ENCODE measurements at places on chromosomes 5 and 9. TPM values are rescaled to one million over a fixed set of nuclear protein-coding genes. Genes with fewer than 3 reads are reported as not detected.

The PCDHB5 gene
- total RNA-seq: not detected

The TGFBI gene
- total RNA-seq: 9.3 TPM

The NUP155 gene
- total RNA-seq: 43.4 TPM

The FBXW11 gene
- total RNA-seq: 37.7 TPM

The SMU1 gene
- 22.9 TPM for total RNA-seq

The CDH9 gene
- not detected for total RNA-seq

DNA sequence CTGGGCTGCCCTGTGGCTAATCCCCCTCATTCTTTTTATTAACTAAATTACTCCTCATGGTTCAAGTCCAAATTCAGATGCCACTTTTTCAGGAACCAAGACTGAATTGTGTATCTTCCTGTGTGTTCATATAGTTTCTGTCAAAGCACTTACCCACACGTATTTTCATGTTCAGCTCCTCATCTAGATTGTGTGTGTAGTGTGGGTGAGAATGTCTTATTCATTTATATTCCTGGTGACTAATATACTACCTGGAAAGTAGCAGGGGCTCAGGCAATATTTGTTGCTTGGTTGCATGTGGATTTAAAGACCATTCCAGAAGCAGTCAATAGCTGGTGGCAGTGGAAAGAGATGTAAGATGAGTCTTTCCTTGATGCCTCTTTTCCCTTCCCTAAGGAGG lies 48.5 kb upstream of the SRP19 start:
- no peak overlapping the region for H3K4me3 ChIP-seq
- no peaks in the 10 kb centered on the region for H3K27me3 ChIP-seq
- no peak overlapping the region for H3K27ac ChIP-seq
- H3K36me3 ChIP-seq: peaks cover 22% of the 10 kb centered on the region
- DNase-seq: no peak
- H3K4me1 ChIP-seq: no peaks in the 10 kb centered on the region

The NRG2 gene
- not detected for total RNA-seq

The ZDHHC21 gene
- 7.3 TPM for total RNA-seq

DNA sequence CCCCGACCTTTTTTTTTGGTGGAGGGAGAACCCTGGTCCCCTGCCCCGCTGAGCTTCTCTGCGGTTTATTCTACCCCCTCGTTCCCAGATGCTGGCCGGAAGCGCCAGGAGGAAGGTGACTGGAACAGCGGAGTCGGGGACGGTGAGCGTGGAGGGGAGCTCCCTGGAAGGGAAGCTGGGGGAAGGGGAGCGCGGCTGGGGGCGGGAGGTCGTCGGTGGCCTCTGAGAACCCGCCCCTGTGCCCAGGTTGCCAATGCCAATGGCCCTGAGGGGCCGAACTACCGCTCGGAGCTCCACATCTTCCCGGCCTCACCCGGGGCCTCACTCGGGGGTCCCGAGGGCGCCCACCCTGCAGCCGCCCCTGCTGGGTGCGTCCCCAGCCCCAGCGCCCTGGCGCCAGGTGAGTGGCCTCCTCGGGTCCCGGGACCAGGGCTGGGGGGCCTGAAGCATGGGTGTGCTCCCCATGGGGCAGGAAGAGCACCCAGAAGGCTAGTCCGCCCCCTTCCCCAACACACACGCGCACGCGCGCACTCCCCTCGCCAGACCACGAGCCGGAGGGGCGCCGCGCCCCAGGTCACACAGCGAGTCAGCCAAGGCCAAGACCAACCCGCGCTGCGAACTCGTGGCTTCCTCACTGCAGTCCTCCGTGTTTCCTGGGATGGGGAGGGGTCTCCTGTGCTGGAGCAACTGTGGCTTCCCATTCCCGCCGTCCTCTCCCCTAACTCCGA lies 10.6 kb downstream of the MYOZ3 start:
- H3K27me3 ChIP-seq: peaks cover 18% of the 10 kb centered on the region
- no peaks in the 10 kb centered on the region for H3K4me1 ChIP-seq
- no peak overlapping the region for H3K27ac ChIP-seq

GRCh38 chr9:82903503-82903902 lies 159.4 kb downstream of the RASEF start:
- no peaks in the 10 kb centered on the region for H3K36me3 ChIP-seq
- H3K4me1 ChIP-seq: no peaks in the 10 kb centered on the region
- no peaks in the 10 kb centered on the region for H3K27me3 ChIP-seq
- no peak overlapping the region for H3K4me3 ChIP-seq
- no peak for DNase-seq
- H3K27ac ChIP-seq: no peak overlapping the region

The TRPM3 gene
- not detected for total RNA-seq

DNA sequence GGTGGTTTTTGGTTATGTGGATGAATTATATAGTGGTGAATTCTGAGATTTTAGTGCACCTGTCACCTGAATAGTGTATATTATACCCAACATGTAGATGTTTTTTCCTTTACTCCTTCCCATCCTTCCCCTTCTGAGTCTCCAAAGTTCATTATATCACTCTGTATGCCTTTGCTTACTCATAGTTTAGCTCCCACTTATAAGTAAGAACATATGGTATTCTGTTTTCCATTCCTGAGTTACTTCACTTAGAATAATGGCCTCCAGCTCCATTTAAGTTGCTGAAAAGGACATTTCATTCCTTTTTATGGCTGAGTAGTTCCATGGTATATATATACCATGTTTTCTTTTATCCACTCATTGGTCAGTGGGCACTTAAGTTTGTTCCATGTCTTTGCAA lies 161.6 kb upstream of the CD180 start:
- peaks cover under 1% of the 10 kb centered on the region for H3K36me3 ChIP-seq
- no peak overlapping the region for H3K27ac ChIP-seq
- no peak overlapping the region for H3K4me3 ChIP-seq
- DNase-seq: no peak
- peaks cover 8% of the 10 kb centered on the region for H3K4me1 ChIP-seq

The KLHL3 gene
- 21.2 TPM for total RNA-seq

The HNRNPH1 gene
- total RNA-seq: 1,162 TPM

The STC2 gene
- total RNA-seq: 14.7 TPM

GRCh38 chr5:39191216-39191615 lies 28.1 kb downstream of the FYB1 start:
- H3K36me3 ChIP-seq: peaks cover 28% of the 10 kb centered on the region
- H3K27me3 ChIP-seq: no peaks in the 10 kb centered on the region
- peak overlapping the region; percentile 90 for H3K27ac ChIP-seq
- DNase-seq: no peak

GRCh38 chr5:144484124-144484897 lies 313.6 kb downstream of the KCTD16 start:
- no peaks in the 10 kb centered on the region for H3K4me1 ChIP-seq
- DNase-seq: no peak
- H3K36me3 ChIP-seq: no peaks in the 10 kb centered on the region
- no peaks in the 10 kb centered on the region for H3K27me3 ChIP-seq

The HAND1 gene
- not detected for total RNA-seq

- H3K36me3 ChIP-seq: no peaks in the 10 kb centered on the region
- no peak for DNase-seq
- no peaks in the 10 kb centered on the region for H3K27me3 ChIP-seq
- no peaks in the 10 kb centered on the region for H3K4me1 ChIP-seq
- no peak overlapping the region for H3K27ac ChIP-seq
These were observed 42.5 kb upstream of the BASP1 start for GRCh38 chr5:17174965-17175364.

DNA sequence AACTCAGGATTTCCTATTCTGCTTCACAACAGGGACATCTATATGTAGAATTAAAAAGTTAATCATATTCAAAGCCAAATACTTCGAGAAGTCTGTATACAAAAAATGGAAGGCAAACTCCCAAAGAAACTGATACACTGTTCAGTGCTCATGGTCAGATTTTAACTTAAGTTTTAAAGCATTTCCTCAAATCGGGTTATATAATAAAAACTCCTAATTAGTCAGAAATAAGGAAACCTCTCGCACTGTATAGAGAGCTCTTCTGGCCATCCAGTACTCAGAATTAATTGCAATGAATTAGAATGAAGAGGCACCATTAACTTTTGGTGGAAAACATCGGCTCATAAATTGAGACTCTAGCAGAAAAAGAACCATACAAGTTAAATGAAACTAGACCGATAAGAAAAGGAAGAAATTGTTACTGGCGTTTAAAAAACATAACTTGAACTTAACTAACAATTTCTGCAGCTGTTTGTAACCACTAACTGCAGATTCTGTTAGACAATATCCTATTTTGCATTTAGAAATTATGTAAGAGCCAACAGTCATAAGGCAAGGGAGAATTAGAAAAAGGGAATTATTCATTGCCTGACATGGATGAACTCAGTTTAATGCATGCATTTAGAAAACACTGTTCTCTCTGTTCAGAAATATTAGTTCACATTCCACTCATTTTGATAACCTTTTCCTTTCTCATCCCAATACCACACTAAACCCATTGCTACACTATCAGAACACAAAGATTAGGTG lies 96.6 kb downstream of the FNBP1 start:
- peak overlapping the region; percentile 54 for H3K4me3 ChIP-seq
- H3K4me1 ChIP-seq: peaks cover 31% of the 10 kb centered on the region
- no peak for DNase-seq
- no peaks in the 10 kb centered on the region for H3K27me3 ChIP-seq
- peak overlapping the region; percentile 80 for H3K27ac ChIP-seq
- peaks cover 48% of the 10 kb centered on the region for H3K36me3 ChIP-seq

GRCh38 chr5:111680737-111681413 lies 76.1 kb downstream of the NREP start:
- peaks cover 10% of the 10 kb centered on the region for H3K27me3 ChIP-seq
- H3K4me3 ChIP-seq: no peak overlapping the region
- no peak for DNase-seq
- H3K27ac ChIP-seq: no peak overlapping the region
- no peaks in the 10 kb centered on the region for H3K4me1 ChIP-seq

Data from activated naive CD8-positive, alpha-beta T cell treated with anti-CD3 and anti-CD28 coated beads, Interleukin-2, amount 10 ng/mL, durations not matched to agents 7 days and 5 days (primary cell).